ENCODE measurements at places on chromosomes 1 and 21. TPM values are rescaled to one million over a fixed set of nuclear protein-coding genes. Genes with fewer than 3 reads are reported as not detected.

GRCh38 chr1:110084227-110085078 is 14.0 kb upstream of the ALX3 start:
- H3K4me1 ChIP-seq, result peaks cover 22% of the 10 kb centered on the region
- H3K27ac ChIP-seq, result no peak overlapping the region
- peaks cover 57% of the 10 kb centered on the region for H3K27me3 ChIP-seq
- H3K36me3 ChIP-seq, result no peaks in the 10 kb centered on the region
- DNase-seq, result no peak
- peak overlapping the region; percentile 47 for H3K4me3 ChIP-seq

DNA sequence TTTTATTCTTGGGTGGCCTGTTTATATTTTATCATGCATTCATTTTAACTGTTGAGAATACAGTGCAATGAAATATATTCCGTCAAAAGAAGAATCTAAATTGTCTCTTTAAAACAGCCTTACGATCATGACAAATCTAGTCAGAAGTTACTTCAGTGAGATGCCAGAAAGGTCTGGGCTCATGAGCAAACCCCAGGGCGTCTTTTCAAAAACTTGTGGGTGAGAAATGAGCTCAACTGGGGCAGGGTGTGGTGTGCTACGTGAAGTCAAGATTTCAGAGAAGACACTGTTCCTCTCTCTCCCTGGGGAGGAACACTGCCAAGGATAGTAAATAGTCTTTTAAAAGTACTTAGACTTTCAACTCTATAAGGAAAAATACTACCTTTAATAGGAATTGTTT is 13.4 kb upstream of the UAP1 start:
- no peaks in the 10 kb centered on the region for H3K27me3 ChIP-seq
- no peak overlapping the region for H3K4me3 ChIP-seq
- no peaks in the 10 kb centered on the region for H3K36me3 ChIP-seq
- H3K4me1 ChIP-seq, result peaks cover 7% of the 10 kb centered on the region

KRTAP13-2 gene
- total RNA-seq, result not detected

GRCh38 chr1:6785728-6786505 is 663 bp downstream of the CAMTA1 start:
- peak overlapping the region; percentile 90 for H3K27ac ChIP-seq
- DNase-seq, result no peak
- H3K27me3 ChIP-seq, result no peaks in the 10 kb centered on the region

DNA sequence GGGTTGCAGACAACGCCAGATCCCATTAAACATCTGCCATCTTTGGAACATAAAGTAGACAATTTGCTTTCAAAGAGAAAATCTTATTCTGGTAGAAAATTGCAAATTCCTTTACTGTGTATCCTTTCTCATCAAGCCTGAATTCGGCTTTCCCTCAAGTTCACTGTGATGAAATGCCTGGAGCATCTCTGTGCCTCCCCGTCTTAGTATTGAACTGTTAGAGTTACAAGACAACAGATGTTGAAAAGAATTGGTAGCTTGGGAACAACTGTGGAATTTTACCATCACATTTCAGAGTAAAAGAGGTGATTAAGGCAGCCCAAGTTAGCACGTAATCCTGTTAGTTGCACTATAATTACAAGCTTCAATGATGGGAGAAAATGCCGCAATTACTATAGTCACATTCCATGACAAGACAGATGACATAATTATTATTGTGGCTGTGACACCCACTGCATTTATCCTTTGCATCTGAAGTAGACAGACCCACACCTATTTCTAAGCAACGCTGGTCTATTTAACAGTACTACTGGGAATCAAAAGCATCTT is 54.4 kb upstream of the B3GALNT2 start:
- H3K27me3 ChIP-seq, result no peaks in the 10 kb centered on the region
- H3K36me3 ChIP-seq, result no peaks in the 10 kb centered on the region
- no peak overlapping the region for H3K4me3 ChIP-seq
- no peak overlapping the region for H3K27ac ChIP-seq
- DNase-seq, result no peak

GRCh38 chr1:68112835-68113243 is 62.4 kb upstream of the DIRAS3 start:
- no peak overlapping the region for H3K27ac ChIP-seq
- no peak for DNase-seq
- H3K27me3 ChIP-seq, result no peaks in the 10 kb centered on the region
- no peak overlapping the region for H3K4me3 ChIP-seq

DNA sequence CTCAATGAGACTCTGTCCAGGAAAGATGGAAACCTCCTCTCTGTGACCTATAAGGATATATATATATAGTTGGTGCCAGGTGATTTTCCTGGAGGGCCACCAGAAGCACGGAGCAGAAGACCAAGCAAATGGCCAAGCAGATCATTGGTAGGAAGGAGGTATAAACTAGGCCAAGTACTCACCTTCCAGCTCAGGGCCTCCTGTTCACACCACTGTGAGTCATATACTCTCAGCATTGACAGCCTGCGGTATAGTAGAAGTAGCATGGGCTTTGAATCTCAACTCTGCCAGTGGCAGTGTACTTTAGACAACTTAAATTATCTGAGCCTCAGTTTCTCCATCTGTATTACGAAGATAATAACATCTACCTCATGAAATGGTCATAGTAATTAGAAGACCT is 15.4 kb downstream of the IL12RB2 start:
- no peak for DNase-seq
- peaks cover 30% of the 10 kb centered on the region for H3K27me3 ChIP-seq
- H3K4me1 ChIP-seq, result no peaks in the 10 kb centered on the region

DNA sequence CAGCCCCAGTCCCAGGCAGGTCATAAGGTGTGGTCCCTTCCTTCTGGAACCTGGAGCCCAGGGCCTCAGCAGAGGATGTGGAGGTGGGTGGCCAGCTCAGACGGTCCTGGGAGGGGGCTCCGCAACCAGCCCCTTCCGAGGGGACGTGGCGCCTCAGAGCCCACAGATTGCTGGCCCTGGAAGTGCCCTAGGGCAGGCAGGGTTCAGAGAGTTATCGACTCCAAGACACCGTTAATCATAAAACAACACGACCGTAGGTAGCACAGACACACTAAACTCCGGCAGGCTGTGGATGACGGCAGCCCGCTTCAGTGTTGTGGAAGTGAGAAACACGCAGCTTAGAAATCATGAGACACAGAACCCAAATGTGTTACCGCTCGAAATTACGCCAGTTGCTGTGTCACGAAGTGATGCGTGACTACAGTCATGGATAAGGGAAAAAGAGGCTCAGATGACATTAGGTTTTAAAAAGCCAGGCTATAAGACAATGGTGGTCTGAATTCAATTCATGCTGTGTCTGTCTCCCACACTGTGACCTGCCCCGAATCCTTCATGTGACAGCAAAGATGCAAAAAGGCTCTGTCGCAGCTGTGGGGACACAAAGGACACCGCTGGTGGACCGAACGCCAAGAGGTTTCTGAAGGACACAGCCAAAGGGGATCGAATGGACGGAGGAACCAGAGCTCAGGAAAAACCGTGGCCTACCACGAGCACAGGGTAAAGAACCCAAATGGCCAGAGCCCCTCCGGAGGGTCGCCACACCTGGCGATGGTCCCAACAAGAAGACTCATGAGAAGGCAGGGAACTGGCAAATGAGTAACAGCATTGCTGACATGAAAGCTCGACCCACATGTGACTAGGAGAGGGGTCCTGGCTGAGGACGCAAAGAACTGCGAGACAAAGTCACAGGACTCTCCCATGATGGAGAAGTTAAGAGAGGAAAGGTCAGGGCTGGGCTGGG is 1.7 kb upstream of the SUMO3 start:
- H3K27me3 ChIP-seq, result no peaks in the 10 kb centered on the region
- H3K4me3 ChIP-seq, result peak overlapping the region; percentile 59
- peak overlapping the region; percentile 47 for H3K27ac ChIP-seq
- no peak for DNase-seq

DNA sequence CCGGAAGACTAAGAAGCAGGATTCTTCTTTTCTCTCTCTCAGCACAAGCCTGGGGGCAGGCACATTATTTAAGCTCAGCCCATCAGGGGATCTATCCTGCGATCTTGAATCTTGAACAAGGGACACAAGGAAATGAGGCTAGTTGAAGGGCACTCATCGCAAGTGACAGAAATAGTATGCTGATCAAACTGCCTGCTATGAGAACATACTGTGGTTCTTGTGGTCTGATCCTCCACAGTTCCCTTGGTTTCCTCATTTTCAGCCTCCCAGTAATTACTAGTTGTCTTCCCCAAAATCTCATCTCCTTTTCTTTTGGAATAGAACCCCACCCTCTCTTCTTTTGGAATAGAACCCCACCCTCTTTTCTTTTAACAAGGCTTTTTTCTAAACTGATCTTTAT is 6.5 kb downstream of the ANKRD45 start:
- no peaks in the 10 kb centered on the region for H3K36me3 ChIP-seq
- no peak overlapping the region for H3K4me3 ChIP-seq
- H3K4me1 ChIP-seq, result no peaks in the 10 kb centered on the region
- no peak for DNase-seq
- H3K27me3 ChIP-seq, result no peaks in the 10 kb centered on the region
- no peak overlapping the region for H3K27ac ChIP-seq

- DNase-seq, result no peak
- H3K27me3 ChIP-seq, result no peaks in the 10 kb centered on the region
- H3K27ac ChIP-seq, result no peak overlapping the region
Observed at GRCh38 chr1:64608005-64608650, 136.7 kb upstream of the RAVER2 start.

CD1B gene
- not detected for total RNA-seq

GRCh38 chr1:202843081-202843480 is 32.3 kb downstream of the PCAT6 start:
- DNase-seq, result no peak
- H3K4me3 ChIP-seq, result no peak overlapping the region
- H3K4me1 ChIP-seq, result no peaks in the 10 kb centered on the region
- H3K36me3 ChIP-seq, result no peaks in the 10 kb centered on the region

GRCh38 chr1:71304125-71304524 is 223.3 kb upstream of the ZRANB2 start:
- no peaks in the 10 kb centered on the region for H3K4me1 ChIP-seq
- DNase-seq, result no peak
- no peaks in the 10 kb centered on the region for H3K27me3 ChIP-seq
- H3K4me3 ChIP-seq, result no peak overlapping the region
- H3K27ac ChIP-seq, result no peak overlapping the region

DNA sequence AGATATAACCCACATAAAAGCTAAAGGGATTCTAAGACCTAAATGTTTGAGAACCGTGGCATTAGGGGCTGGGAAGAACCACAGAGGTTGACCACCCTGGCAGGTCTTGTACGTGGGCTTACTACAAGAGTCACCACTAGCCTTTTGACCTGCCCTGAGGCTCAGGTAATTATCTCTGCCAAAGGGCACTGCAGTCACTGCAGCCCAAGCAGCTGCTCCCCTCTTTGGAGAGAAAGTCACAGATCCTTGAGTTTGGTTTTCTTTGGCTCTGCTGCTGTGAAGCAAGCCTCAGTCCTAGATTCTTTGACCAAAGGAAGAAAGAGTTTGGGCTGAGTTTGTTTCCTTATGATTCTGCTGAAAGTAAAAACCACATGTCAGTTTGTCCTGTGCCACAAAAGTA is 11.6 kb downstream of the PARK7 start:
- no peaks in the 10 kb centered on the region for H3K27me3 ChIP-seq
- H3K4me1 ChIP-seq, result peaks cover 2% of the 10 kb centered on the region
- H3K36me3 ChIP-seq, result peaks cover 44% of the 10 kb centered on the region
- no peak overlapping the region for H3K27ac ChIP-seq
- DNase-seq, result no peak

DNA sequence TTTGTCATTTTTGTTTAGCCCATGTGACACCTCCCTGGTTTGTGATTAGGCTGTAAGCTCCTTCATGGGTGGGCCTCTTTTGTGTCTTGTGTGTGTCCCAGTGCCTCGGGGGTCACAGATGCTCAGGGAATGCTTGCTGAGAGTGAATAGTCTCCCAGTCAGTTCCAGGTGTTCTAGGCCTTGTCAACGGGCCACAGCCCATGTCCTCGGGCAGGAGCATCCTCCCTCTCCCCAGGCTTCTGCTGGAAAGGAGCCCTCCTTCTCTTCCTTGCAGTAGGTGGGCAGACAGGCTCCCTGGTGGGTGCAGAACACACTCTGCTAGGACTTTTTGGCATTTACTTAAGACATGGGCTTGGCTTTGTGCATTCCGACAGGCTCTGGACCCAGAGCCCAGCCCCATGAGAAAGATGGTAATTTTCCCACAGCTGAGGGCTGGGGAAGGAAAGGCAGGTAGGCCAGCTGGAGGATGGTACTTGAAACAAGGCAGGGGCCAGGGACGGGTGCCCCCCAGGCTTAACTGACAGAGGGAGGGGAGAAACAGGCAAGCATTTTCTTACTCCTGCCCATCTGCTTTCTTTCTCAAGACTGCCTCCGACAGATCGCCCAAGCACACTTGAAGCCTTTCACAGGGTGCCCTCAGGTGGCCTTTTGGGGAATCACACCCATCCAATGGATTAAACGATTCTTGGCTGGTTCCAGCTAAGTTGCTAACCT is 7.1 kb upstream of the CPLANE2 start:
- peaks cover 20% of the 10 kb centered on the region for H3K4me1 ChIP-seq
- no peak overlapping the region for H3K27ac ChIP-seq
- DNase-seq, result peak; percentile 90
- no peaks in the 10 kb centered on the region for H3K27me3 ChIP-seq

ECM1 gene
- 19.8 TPM for total RNA-seq

ST6GALNAC5 gene
- total RNA-seq, result 2.6 TPM

DNA sequence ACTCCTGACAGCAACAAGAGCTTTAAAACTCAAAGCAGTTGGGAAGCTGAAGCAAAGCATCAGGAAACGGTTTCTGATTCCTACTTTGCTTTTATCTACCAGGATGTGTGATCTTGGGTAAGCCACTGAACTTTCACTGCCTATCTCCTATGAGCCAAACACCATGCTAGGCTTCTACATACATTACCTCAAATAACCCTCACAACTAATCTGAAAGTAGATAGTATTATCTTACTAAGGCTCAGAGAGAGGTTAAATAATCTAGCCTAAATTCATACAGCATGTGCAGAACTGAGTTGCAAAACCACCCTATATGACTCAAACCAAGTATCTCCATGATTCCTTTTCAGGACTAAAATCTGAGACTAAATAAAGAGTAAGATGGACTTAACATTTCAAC is 83.8 kb downstream of the EVI5 start:
- DNase-seq, result no peak
- no peak overlapping the region for H3K4me3 ChIP-seq
- H3K4me1 ChIP-seq, result peaks cover 9% of the 10 kb centered on the region
- no peaks in the 10 kb centered on the region for H3K27me3 ChIP-seq

DNA sequence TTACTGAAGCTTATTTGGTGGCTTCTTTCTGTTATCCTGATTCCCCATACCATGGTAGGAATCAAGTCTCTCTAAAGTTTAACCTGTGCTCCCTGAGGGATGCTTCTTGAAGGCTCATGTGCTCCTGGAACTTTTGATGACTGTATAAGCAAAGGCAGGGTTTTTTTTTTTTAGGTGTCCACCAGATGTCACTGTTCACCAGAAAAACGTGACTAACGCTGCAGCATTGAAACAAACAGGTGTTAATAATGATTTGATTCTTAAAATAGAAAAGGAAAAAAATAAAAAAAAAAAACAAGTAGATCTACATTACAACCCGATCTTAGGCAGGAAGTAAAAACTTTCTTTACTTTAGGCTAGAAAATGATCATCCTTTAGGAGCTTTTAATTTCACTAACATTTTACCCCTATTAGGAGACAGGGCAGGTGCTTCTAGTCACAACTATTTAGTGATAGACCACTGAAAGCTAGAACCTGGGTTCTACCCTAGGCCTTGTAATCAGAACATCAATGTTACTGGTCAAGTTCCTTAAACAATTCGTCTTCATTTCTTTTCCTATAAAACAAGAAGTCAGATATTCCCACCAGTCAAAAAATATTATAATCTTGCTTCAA is 223.0 kb downstream of the PLA2G4A start:
- H3K27me3 ChIP-seq, result peaks cover 13% of the 10 kb centered on the region
- DNase-seq, result no peak
- no peaks in the 10 kb centered on the region for H3K36me3 ChIP-seq
- no peak overlapping the region for H3K4me3 ChIP-seq
- no peaks in the 10 kb centered on the region for H3K4me1 ChIP-seq

GRCh38 chr1:221015159-221015790 is 136.0 kb downstream of the HLX start:
- no peak for DNase-seq
- no peak overlapping the region for H3K4me3 ChIP-seq
- no peaks in the 10 kb centered on the region for H3K36me3 ChIP-seq
- no peaks in the 10 kb centered on the region for H3K4me1 ChIP-seq

Measured in osteocyte (in vitro differentiated cells).